ENCODE measurements at places on chromosomes 2 and 18. TPM values are rescaled to one million over a fixed set of nuclear protein-coding genes. Genes with fewer than 3 reads are reported as not detected.
A peak's percentile ranks its signal among the peaks of the same experiment; 100 is the strongest.

- no peaks in the 10 kb centered on the region for H3K4me1 ChIP-seq
- no peak overlapping the region for H3K4me3 ChIP-seq
- H3K27ac ChIP-seq: no peak overlapping the region
- H3K36me3 ChIP-seq: no peaks in the 10 kb centered on the region
- no peaks in the 10 kb centered on the region for H3K27me3 ChIP-seq
These were observed 10.4 kb downstream of the PPM1G start for GRCh38 chr2:27398962-27399361.

DNA sequence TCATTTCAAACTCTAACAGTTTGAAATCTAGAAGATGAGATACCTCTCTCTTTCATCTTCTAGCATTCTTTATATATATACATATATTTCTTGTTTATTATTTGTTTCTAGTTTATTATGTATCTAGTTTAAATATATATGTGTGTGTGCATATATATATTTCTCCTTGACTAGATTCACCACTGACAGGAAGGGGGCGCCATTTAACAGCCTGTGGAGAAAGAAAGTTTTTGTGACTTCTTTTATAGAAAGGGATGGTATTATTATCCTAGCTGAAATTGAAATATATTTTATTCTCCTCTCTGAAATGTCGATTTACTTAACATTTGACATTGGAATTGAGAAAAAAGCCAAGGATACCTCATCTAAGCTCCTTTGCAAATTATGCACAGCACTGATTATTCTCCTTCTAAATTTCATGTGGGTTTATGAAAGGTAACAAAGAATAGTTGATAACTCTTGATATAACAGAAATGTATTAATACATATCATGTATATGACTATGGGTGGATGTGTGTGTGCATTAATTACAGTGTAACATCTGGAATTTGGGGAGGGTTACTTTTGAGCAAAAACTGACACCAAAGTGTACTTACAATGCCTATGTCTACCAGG, 160.7 kb upstream of the NT5C1B start:
- no peaks in the 10 kb centered on the region for H3K36me3 ChIP-seq
- H3K27me3 ChIP-seq: no peaks in the 10 kb centered on the region
- H3K27ac ChIP-seq: no peak overlapping the region
- peaks cover 6% of the 10 kb centered on the region for H3K4me1 ChIP-seq
- DNase-seq: peak; percentile 87

DNA sequence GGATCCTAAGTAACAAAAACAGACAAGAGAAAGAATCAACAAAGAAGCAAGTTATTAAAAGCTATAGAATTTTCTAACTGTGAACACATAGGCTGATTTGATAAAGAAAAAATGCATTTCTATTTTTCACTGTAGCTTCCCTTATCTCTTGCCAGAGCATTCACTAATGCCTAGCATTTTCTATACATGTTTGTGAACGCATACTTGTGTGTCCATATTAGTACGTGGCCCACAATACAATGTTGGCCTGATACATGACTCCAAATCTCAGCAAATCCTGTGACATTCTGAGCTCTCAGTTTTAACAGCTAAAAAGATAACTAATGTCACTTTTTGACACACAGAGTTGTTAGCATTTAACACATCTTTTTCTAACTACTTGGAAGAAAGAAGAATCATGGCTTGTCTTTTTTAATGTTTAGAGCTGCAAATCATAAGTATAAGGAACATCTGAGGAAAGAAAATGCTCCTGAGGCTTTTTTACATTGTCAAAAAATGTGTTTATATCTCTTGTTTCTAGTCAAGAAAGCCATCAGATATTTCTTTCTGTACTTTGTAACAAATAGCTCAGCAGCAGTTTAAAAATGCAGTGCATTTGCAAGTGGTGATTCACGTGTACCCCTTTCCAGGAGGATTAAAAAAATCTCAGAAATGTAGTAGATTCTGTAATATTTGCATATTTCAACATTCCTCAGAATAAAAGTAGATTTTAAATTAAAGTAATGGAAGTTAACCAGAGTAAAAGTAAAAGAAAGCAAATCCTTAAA, 1646.8 kb upstream of the TMEFF2 start:
- no peaks in the 10 kb centered on the region for H3K36me3 ChIP-seq
- H3K4me3 ChIP-seq: no peak overlapping the region
- H3K4me1 ChIP-seq: no peaks in the 10 kb centered on the region
- peak; percentile 21 for DNase-seq
- no peak overlapping the region for H3K27ac ChIP-seq
- H3K27me3 ChIP-seq: no peaks in the 10 kb centered on the region

DNA sequence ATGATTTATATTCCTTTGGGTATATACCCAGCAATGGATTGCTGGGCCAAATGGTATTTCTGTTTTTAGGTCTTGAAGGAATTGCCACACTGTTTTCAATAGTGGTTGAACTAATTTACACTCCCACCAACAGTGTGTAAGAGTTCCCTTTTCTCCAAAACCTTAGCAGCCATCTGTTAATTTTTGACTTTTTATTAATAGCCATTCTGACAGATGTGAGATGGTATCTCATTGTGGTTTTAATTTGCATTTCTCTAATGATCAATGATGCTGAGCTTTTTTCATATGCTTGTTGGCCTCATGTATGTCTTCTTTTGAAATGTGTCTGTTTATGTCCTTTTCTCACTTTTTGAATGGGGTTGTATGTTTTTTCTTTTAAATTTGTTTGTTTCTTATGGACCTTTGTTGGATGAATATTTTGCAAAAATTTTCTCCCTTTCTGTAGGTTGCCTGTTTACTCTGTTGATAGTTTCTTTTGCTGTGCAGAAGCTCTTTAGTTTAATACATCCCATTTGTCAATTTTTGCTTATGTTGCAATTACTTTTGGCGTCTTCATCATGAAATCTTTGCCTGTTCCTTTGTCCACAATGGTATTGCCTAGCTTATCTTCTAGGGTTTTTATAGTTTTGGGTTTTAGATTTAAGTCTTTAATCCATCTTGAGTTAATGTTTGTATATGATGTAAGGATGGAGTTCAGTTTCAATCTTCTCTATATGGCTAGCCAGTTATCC, 119.7 kb upstream of the XIRP2 start:
- no peaks in the 10 kb centered on the region for H3K27me3 ChIP-seq
- H3K4me1 ChIP-seq: no peaks in the 10 kb centered on the region
- H3K36me3 ChIP-seq: no peaks in the 10 kb centered on the region
- H3K4me3 ChIP-seq: no peak overlapping the region

DNA sequence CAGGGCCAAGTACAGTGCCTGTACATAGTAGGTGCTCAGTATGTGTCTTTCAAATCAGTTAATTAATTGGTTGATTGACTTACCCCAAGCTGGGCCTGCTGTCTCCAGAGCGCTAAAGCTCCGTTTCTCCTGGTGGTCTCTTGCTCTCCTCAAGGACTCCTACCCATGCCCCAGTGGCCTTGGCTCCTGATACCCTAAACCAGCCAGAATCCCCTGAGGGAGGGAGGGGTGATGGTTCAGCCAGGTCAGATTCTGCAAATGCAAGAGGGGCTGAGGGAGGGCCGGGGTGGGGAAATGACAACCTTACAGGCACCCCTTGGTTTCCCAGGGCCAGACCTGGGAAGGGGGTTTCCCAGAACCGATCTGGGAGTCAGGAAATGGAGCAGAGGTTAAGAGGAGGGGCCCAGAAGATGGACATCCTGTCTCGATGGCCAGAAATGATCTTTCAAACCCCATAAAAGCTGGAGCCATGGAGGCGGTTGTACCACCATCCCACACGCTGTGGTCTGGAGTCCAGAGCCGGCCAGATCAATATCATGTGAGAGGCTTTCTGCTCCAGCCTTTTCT, 209.1 kb downstream of the TNS1 start:
- peaks cover 25% of the 10 kb centered on the region for H3K4me1 ChIP-seq
- H3K27ac ChIP-seq: no peak overlapping the region
- peaks cover 4% of the 10 kb centered on the region for H3K36me3 ChIP-seq

GRCh38 chr2:26454561-26455001, 23.3 kb downstream of the OTOF start:
- no peaks in the 10 kb centered on the region for H3K36me3 ChIP-seq
- no peak overlapping the region for H3K4me3 ChIP-seq
- H3K27ac ChIP-seq: no peak overlapping the region
- no peak for DNase-seq

DNA sequence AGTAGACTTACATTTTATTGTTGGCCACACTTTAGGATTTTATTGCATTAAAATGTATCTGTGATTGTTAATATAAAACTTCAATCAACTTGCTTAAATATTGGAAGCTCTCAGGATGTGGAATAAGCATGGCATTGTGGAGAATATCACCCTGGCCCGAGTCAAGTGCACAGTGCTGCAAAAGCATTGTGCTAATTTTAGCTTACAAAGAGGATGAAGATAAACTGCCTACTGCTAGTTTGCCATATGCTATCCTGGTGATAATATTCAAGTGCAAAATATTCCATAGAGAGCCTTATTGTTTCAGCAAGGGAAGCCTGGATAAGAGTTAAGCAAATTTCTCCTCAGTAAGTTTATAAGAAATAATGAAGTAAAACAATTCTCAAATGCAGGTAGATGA, 54.5 kb downstream of the MEIS1 start:
- no peak overlapping the region for H3K27ac ChIP-seq
- no peak for DNase-seq
- H3K4me1 ChIP-seq: no peaks in the 10 kb centered on the region
- H3K36me3 ChIP-seq: no peaks in the 10 kb centered on the region
- no peaks in the 10 kb centered on the region for H3K27me3 ChIP-seq
- H3K4me3 ChIP-seq: no peak overlapping the region

DNA sequence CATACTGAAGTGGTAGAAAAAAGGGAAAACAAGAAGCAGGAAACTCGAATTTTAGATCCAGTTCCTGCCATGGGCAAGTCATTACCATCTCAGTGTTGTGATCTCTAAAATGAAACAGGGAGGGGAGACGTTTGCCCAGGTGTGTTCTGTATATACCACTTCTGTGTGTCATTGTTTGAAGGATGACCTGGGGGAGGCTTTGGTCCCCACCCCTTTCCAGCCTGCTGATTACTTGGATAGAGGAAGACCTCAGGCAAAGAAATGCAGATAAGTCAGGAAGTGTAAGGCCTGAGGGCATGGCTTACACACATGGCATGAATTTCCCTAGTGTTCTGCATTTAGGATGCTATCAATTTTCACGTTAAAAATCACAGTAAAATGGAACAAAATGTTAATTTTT, 205.2 kb upstream of the CXCR4 start:
- peaks cover 3% of the 10 kb centered on the region for H3K4me1 ChIP-seq
- no peaks in the 10 kb centered on the region for H3K27me3 ChIP-seq
- H3K27ac ChIP-seq: no peak overlapping the region

DNA sequence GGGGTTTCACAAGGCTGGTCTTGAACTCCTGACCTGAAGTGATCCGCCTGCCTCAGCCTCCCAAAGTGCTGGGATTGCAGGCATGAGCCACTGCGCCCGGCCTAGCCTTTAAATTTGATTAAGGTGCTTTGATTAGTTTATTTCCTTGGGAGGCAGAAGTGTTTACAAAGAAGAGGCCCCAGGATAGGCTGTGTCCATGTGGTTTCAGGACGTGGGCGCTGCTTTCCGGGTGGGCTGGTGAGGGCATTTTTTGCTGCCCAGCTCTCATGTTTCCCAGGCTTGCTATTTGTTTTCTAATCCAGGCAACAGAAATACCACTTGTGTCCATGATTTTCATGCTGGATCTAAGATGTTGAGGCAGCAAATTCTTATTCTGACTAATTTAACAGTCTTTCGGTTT, 124.2 kb downstream of the SH3RF3 start:
- peak; percentile 53 for DNase-seq
- H3K4me3 ChIP-seq: no peak overlapping the region
- H3K4me1 ChIP-seq: peaks cover 29% of the 10 kb centered on the region
- peaks cover 5% of the 10 kb centered on the region for H3K27me3 ChIP-seq
- no peak overlapping the region for H3K27ac ChIP-seq
- no peaks in the 10 kb centered on the region for H3K36me3 ChIP-seq

- DNase-seq: no peak
- no peak overlapping the region for H3K4me3 ChIP-seq
These were observed 37.6 kb downstream of the HJURP start for GRCh38 chr2:233816771-233817170.

GRCh38 chr18:75211002-75211621, 515 bp downstream of the TSHZ1 start:
- no peaks in the 10 kb centered on the region for H3K27me3 ChIP-seq
- peak overlapping the region; percentile 95 for H3K4me3 ChIP-seq
- H3K27ac ChIP-seq: peak overlapping the region; percentile 98
- H3K36me3 ChIP-seq: peaks cover 2% of the 10 kb centered on the region
- peaks cover 31% of the 10 kb centered on the region for H3K4me1 ChIP-seq

- no peak overlapping the region for H3K27ac ChIP-seq
- no peak overlapping the region for H3K4me3 ChIP-seq
- H3K4me1 ChIP-seq: no peaks in the 10 kb centered on the region
- no peak for DNase-seq
- H3K27me3 ChIP-seq: no peaks in the 10 kb centered on the region
These were observed 270.2 kb upstream of the SYT4 start for GRCh38 chr18:43547456-43547855.

DNA sequence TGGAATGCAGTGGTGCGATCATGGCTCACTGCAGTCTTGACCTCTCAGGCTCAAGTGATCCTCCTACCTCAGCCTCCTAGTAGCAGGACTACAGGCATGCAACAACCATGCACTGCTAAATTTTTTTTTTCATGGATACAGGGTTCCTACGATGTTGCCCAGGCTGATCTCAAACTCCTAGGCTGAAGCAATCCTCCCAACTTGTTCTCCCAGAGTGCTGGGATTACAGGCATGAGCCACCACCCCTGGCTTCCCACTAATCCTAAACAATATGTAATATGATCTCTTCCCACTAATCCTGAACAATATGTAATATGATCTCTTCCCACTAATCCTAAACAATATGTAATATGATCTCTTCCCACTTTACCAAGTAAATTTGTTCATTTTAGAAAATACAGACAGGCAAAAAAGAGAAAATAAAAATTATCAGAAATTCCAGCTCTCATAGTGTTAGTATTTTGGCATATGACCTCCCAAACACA, 33.7 kb upstream of the C18orf32 start:
- H3K4me3 ChIP-seq: no peak overlapping the region
- peak; percentile 29 for DNase-seq
- H3K4me1 ChIP-seq: peaks cover 7% of the 10 kb centered on the region

DNA sequence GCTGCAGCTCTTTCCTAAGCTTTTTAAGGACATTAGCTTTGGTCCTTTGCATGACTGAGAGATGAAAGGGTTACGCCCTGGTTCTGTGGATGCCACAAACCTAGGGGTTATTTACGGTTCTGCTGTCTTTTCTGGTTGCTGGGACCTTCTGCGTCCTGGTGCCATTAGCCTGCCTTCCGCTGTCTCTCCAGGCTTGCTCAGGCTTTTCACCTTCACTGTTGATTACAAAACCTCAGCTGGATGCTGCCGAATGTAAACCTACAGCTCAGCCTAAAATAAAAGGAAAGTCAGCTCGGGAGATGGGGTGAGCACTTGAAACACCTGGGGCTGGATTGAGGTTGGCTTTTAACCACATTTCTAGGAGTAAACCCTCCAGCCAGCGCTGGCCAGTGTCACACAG, 130.9 kb upstream of the ARHGAP28 start:
- no peaks in the 10 kb centered on the region for H3K36me3 ChIP-seq
- no peak for DNase-seq
- H3K27me3 ChIP-seq: no peaks in the 10 kb centered on the region
- H3K4me3 ChIP-seq: no peak overlapping the region

ALPI gene
- not detected for polyA plus RNA-seq

UGT1A1 gene
- 0.09 TPM for polyA plus RNA-seq

TNFRSF11A gene
- polyA plus RNA-seq: 3.7 TPM

SLC39A6 gene
- 40.9 TPM for polyA plus RNA-seq

BOLL gene
- polyA plus RNA-seq: 1.7 TPM

CCDC102B gene
- 12.1 TPM for polyA plus RNA-seq

GAREM1 gene
- 8.5 TPM for polyA plus RNA-seq

ANO7 gene
- 1.1 TPM for polyA plus RNA-seq

CYP26B1 gene
- 14.9 TPM for polyA plus RNA-seq

OSGEPL1 gene
- polyA plus RNA-seq: 12.0 TPM

Measured in muscle of leg (tissue), 16 donors.